ENCODE measurements at places on chromosomes 2 and 18.
A peak's percentile ranks its signal among the peaks of the same experiment; 100 is the strongest.

DNA sequence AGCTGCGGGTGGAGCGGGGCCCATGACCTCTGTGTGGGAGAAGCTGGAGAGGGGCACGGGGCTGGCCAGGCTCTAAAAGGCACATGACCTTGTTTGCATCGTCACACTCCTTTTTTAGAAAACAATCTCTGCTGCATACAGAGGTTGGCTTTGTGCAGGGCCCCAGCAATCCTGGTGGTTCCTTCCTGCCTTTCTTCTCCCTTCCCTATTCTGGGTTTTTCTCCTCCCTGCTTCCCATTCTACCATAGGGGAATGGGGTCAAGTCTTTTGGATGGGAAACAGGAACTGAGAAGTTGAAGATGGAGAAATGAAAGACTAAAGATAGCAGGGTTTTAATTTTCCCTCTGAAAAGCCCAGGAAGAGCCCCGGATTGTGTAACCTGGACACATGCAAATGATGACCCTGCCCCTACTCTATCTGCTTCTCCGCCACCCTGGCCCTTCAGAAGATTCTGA lies 53.9 kb downstream of the ASAP2 start:
- DNase-seq = no peak

- no peak for DNase-seq
These were observed 34.7 kb downstream of the CD8B start for GRCh38 chr2:86826951-86827350.

- DNase-seq = peak; percentile 46
These were observed 112.6 kb upstream of the MC4R start for GRCh38 chr18:60485201-60485600.

- no peak for DNase-seq
These were observed 68.7 kb downstream of the FSIP2 start for GRCh38 chr2:185807351-185807750.

- peak; percentile 42 for DNase-seq
These were observed 3.9 kb upstream of the MLPH start for GRCh38 chr2:237483018-237483731.

DNA sequence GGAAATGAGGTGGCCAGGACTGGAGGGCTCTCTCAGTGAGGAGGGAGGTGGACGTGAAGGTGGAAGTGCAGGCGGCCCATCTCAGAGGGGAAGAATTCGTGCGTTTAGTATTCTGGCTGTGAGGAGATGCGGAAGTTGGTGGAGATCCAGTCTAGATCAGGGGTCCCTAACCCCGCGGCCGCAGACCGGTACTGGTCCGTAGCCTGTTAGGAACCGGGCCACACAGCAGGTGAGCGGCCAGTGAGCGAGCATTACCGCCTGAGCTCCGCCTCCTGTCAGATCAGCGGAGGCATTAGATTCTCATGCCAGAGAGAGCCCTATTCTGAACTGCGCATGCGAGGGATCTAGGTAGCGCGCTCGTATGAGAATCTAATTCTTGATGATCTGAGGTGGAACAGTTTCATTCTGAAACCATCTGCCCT lies 1.6 kb upstream of the FHOD3 start:
- no peak for DNase-seq

GRCh38 chr18:73283788-73284187 lies 416.0 kb upstream of the NETO1 start:
- DNase-seq = peak; percentile 37

- DNase-seq = no peak
These were observed 41.2 kb upstream of the RAB27B start for GRCh38 chr18:54787121-54787520.

GRCh38 chr2:21836719-21837118 lies 713.0 kb downstream of the TDRD15 start:
- DNase-seq = no peak

DNA sequence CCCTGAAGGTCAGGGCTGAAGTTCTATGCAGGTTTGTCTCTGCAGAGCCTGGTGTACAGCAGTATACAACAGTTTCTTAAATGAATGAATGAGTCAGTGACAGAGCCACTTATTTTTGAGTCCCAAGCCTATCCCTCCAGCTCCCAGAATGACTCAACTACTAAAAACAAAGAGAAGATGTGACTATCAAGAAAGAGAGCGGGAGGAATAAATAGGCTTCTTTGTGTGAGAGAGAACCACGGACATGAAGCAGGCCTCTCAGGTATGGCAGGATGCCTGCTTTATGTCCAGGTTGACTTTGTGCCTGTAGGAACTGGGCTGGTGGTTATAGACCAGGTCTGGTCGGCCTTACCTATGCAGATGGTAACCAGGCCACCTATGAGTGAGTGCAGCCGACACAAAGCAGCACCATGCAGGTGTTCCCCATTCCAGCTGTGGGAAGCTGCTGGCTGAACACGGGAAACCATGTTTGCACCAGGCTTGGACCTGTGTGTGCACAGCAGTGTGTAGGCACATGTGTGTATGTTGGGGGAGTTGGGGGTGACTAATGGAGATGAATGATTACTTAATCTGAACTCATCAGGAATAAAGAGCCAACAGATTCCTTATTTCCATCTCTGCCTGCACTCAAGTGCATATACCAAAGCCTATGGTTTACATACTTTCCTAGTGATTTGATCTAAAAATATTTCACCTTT lies 171.0 kb downstream of the OSR1 start:
- DNase-seq = peak; percentile 11

DNA sequence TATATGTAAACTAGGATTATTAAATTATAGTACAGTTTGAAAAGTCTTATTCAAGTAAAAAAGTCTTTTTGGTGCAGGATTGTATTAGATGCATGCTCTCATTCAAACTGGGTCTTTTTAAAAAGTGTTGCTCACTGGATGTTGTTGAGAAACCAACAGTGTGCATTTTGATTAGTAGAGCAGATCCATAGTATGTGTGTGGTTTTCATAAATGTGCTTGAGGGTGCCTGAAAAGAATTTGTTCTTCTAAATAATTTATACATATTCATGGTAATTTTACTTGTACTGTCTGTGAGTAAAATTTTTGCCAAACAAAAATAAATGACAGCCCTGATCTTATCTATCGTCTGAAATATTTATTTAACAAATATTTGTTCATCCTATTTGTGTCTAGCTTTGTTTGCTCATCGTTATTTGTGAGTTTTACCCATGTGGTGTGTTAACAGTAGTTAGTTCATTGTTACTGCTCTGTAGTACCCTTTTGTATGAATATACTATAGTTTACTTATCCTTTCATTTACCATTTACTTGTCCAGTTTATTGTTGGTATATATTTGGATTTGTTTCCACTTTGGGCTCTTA lies 50.4 kb downstream of the PTPN4 start:
- DNase-seq = no peak

DNA sequence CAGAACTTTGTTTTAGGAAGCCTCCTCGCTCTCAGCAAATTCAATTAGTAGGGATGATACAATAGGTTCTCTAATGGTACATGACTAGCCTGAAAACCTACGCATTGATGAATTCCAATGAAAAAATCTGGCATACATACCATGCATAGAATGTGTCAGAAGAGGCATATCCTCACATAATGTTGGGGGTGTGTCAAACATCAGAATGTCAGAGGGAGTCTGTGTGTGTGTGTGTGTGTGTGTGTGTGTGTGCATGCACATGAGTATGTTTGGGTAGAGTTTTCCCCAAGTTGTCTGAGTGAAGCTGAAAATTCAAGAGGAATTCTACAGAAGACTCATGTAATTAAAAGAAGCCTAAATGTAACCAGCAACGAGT lies 78.5 kb downstream of the FIGN start:
- peak; percentile 17 for DNase-seq

DNA sequence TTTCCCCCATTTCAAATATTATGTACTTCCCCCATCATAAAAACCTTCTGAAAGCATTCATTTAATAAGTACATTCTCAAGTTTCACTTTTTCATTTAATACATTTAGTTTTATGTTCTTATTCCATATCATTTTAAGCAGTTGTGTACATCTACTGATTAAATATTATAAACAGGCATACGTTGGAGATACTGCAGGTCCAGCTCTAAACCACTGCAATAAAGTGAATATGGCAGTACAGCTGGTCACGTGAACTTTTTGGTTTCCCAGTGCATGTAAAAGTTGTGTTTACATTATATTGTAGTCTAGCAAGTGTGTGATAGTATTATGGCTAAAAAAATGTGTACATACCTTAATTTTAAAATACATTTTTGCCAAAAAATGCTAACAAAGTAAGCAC lies 48.7 kb downstream of the TET3 start:
- no peak for DNase-seq

GRCh38 chr2:14927021-14927564 lies 294.6 kb downstream of the LRATD1 start:
- DNase-seq = no peak

DNA sequence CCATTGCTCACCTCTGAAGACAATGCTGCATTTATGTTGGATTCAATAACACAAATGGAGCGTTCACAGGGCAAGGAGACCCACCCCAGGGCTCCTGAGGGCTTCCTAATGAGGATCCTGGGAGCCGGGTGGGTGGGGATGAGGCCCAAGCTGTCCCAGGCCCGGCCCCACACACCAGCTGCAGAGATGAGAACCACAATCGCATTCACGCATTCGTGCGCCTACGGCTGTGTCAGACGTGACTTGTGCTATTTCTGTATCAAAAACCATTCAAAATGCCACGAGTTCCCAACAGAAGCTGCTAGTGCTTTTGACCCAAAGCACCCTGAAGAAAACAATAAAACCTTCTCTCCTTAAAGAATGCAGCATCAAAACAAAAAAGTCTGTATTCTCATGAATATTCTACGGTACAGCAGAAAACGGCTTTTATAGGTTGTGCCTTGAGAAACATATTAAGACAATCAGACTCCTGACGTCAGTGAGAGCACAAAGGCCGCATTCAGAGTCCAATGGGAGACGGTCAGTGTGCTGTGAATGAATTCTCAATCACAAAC lies 205.4 kb downstream of the HDAC4 start:
- no peak for DNase-seq

DNA sequence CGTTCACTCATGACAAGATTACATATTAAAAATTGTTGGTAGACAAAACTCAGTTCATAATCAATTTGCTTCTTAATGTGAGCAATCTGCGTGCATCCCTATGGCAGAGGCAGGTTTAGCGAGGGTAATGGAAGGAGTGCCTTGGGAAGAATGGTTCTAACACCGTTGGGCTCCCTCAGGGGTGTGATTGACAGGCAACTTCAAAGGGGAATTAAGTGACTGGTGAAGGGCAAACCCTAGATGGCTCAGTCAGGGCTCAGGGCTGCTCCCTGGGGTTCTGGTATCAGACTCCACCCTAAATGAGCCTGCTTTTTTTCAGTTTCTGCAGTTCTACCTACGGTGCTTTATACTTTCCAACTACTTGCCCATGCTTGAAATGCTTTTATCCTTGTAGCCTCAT lies 419.5 kb upstream of the CELF4 start:
- no peak for DNase-seq

DNA sequence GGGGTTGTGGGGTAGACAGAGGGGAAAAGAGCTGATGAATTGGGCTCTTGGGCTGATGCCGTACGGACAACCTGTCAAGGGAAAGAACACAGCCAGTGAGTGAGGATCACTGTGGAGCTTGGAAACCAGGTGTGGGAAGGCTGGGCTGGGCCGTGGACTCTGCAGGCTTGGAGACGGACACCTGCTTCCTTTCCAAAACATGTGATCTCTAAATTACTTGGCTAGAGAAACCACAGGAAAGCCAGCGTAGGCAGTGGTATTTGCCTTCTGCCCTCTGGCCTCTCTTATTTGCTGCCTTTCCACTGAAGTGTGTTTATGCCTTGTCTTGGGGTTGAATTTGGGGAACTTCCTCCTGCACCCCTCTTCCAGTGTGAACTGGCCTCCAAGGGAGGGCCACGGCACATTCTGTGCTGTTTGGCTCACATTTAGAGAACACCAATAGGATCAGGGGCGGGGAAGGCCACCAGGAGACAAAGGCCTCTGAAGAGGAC lies 267.7 kb downstream of the PRKCE start:
- no peak for DNase-seq

DNA sequence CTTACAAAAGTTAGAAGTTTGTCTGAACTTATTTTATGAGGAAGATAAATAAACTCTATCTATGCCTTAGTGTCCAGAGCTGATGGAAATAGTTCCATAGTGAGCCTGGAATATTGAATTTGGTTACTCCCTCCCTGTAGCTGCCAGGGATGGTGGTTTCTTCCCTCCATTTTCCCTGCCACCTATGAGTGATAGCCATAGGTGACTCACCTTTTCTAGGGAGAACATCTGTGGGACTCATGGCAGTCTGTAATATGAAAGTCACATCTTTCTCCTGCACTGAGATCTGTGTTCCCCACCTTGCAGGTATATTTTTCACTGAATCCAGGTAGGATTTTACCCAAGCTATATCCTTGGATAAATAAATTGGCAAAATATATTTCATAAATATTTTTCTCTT lies 148.8 kb downstream of the TPGS2 start:
- DNase-seq = no peak

GRCh38 chr2:98555696-98556095 lies 52.6 kb downstream of the COA5 start:
- no peak for DNase-seq

DNA sequence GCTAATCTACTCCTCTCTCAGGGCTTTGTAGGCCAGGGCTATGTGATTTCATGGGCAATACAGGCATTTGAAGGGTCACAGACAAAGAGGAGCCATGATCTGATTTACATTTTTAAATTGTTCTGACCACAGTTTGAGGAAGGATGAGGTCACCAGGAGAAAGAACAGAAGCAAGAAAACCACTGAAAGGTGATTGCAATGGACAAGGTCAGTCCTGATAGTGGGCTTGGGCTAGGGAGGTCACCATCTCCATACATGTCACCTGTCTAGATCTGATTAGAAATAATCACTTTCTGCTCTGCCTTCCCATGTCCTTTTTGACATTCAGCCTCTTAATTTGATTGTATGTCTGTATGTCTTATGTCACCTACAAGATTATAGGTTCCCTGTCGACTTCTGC lies 248.9 kb upstream of the CWC22 start:
- no peak for DNase-seq

- peak; percentile 81 for DNase-seq
These were observed 5.3 kb upstream of the CTAGE1 start for GRCh38 chr18:22422909-22423548.

- no peak for DNase-seq
These were observed 121.4 kb upstream of the HDAC4 start for GRCh38 chr2:239522002-239522739.

GRCh38 chr2:229955663-229956062 lies 33.4 kb downstream of the FBXO36 start:
- DNase-seq = no peak

DNA sequence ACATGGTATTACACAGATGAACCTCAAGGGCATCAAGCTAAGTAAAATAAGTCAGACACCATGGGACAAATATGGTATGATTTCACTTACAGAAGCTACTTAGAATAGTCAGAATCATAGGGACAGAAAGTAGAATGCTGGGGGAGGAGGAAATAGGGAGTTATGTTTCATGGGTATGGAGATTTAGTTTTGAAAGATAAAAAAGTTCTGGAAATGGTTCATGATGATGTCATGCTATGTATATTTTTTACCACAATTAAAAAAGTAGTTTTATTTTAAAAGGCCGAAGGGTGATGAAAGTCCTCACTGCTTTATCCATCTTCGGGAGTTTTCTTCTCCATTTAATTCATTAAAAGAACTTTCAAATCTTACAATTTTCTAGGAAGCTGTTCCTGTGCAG lies 181.9 kb downstream of the CALCRL start:
- no peak for DNase-seq

- no peak for DNase-seq
These were observed 222.3 kb downstream of the SMAD2 start for GRCh38 chr18:47708206-47708605.
